ENCODE measurements at places on chromosomes 12 and 14.

GRCh38 chr14:100540926-100541620 is 46.1 kb downstream of the BEGAIN start:
- DNase-seq, result no peak

- DNase-seq, result no peak
Observed at GRCh38 chr14:93857500-93858283, 69.4 kb upstream of the PRIMA1 start.

DNA sequence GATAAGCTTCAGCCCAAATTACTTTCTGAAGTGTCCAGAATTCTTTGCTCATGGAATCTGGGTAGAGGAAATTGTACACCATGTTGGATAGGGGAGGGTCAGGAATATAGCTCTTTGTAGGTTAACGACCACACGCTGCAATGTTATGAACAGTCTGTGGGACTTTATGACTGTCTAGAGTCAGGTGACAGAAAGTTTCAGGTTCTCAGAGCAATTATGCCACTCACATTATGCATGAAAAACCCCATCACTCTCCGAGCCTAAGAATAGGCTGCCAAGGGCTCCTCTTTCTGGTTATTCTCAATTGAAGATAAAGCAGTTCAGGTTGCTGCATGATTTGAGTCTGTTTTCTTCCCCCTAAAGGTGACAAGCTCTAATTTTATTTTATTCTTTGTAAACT is 430.9 kb downstream of the ATP23 start:
- no peak for DNase-seq

DNA sequence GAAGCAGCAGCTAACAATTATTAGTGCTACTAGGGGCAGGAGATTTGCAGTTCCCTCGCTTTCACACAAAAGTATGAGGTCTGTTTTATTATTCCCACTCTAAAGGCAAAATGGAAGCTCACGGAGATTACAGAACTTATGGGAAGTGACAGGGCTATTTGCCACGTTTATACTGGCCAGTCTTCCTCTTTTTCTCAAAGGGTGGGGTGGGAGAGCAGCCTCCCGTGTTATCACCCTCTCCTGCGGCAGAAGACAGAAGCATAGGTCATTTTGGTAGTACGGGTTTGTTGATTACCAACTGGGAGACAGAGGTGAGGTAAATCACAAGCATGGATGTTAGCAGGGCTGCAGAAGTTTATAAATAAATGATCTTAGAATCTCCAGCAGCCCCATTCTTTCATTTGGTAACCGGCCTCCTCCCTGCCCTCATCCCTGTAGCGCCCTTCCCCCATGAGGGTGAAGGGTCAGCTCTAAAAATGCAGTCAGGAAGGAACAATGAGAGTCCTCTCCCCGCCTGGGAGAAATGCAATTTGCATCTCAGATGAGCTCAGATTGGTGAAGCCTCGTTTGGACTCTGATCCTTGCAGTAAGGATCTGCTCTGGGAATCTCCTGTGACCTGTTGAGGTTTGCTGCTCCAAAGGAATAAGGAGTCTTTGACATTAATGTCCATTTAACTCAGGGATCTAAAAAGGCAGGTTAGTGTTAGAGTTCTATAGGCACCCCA is 44.7 kb upstream of the SINHCAF start:
- DNase-seq, result no peak

Data from esophagus squamous epithelium (tissue), 5 donors.